GM20000 (cell line): ENCODE measurements at places on chromosomes 13 and 19.

GRCh38 chr19:2624537-2625091 is 77.9 kb downstream of the GNG7 start:
- peak; percentile 55 for DNase-seq

DNA sequence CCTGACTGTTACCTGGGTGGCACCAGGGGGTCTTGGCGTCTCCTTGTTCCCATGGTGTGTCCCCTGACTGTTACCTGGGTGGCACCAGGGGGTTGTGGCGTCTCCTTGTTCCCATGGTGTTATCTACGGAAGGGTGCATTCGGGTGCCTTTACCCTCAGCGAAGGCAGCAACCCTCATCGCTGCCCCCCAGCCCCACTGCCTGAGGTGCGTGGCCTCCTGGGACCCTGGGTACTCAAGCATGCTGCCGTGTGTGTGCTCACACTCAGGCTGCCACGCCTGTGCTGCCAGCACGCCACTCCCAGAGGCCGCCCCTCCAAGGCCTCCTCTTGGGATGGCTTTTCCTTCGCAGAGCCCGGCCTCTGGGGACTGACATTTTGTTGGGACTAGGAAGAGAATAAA is 25.1 kb downstream of the TFDP1 start:
- no peak for DNase-seq

DNA sequence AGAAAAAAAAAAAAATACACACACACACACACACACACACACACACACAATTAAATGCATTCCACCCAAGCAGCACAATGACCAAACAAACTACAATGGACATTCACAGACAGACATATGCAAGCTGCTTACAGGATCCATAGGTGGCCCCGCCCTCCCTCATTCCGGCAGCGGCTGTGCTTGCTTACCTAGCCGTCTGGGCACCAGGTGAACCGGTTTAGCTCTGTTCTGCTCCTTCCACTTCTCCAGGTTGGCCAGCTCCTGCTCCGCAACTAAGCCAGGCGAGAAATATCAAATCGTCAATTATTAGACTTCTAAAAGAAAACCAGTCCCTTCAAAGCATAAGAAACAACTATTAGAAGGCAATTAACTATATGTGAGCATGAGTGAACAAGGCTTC is 23.1 kb downstream of the EPSTI1 start:
- DNase-seq = no peak

DNA sequence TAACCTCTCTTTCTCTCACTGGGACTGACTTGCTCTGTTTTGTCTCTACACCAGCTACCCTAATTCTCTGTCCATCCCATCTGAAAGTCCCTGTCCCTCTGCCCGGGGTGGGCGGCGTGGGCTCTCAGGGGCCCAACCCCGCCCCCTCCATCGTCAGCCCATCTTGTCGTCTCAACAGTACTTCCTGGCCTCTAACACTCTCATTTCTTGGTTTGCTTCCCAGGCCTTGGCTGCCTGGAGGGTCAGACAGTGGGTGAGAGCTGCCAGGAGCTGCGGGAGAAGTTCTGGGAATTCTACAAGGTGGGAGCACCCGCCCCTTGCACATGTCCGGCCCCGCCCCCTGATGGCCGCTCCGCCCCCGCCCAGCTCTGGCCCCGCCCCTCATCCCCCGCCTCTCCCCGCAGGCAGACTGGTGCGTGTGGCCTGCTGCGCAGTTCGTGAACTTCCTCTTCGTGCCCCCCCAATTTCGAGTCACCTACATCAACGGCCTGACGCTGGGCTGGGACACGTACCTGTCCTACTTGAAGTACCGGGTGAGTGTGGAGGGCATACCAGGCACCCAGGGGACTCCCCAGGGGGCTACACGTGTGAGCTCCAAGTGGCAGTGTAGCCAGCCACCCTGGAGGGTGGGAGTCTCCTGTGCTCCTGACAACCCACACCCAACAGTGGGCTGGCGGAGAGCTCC is 1.7 kb downstream of the MPV17L2 start:
- no peak for DNase-seq

DNA sequence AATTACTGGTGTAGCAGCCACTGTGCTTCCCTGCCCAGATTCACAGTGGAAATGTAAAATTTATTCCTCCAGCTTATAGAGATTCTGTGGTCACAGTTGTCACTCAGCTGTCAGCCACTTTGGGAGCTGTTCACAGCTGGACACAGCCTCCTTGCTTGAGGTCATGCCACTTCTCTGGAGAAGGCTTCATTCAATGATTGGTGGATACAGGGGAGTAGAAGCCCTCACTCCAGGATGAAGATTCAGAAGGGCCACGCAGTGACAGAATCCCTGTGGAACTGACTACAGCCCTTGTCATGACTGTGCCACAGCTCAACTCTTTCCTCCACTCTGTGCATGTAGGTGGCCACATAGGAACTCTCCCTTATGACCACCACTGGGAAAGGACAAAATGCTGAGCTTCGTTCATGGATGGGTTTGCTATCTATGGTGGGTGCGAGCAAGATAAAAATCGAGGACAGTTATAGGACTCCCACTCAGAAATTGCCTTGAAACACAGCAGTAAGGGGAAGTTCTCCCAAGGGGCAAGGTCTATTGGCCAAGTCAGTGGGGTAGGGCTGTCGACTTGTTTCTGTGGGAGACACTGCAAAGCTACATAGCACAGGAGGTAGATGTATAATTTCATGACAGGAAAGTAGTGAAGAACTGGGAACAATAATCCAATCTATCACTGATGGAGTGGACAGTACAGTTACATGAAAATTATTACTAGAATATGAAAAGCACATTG is 98.7 kb downstream of the CCNA1 start:
- DNase-seq = no peak

DNA sequence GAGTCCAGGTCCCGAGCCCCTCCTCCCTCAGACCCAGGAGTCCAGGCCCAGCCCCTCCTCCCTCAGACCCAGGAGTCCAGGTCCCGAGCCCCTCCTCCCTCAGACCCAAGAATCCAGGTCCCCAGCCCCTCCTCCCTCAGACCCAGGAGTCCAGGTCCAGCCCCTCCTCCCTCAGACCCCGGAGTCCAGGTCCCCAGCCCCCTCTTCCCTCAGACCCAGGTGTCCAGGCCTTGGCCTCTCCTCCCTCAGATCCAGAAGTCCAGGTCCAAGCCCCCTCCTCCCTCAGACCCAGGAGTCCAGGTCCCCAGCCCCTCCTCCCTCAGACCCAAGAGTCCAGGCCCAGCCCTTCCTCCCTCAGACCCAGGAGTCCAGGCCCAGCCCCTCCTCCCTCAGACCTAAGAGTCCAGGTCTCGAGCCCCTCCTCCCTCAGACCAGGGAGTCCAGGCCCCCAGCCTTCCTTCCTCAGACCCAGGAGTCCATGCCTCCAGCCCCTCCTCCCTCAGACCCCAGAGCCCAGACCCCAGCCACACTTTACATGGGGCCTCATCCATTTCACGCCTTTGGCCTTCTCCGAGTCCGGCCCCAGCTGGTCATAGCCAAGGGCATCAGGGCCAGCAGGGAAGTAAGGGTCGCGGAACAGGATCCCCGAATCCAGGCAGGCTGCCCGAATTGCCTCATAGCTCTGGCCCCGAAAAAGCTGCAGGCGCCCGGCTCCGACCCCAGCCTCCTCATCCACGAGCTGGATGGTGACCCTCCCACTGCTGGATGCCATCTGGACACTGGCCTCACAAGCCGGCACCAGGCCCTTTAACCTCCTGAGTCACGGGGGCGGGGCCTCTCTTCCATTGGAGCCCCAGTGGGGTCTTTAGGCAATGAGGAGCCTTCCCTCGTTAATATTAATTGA is 628 bp downstream of the CAPN12 start:
- DNase-seq = no peak

- no peak for DNase-seq
Measured at GRCh38 chr19:46785980-46786235, 2.5 kb downstream of the SLC1A5 start.

DNA sequence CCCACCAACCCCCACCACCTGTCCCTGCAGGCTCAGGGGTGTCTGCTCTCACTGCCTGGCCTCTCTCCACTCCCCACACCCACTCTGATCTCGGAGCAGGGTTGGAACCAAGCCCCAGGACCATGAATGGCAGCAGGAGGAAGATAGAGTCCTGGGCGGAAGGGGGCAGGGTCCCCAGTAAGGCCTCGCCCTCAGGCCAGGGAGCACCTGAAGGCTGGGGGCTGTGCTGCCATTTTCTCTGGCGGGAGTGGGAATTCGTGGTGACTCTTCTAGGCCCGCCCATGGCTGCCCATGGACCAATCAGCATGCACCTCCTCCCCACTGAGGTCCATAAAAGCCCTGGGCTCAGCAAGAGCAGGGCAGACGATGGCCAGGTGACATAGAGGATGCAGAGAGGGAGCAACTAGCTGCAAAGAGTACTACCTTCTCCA is 25.0 kb downstream of the KBTBD6 start:
- DNase-seq = no peak

GRCh38 chr19:2014731-2015607 is 545 bp downstream of the BTBD2 start:
- DNase-seq = peak; percentile 89

DNA sequence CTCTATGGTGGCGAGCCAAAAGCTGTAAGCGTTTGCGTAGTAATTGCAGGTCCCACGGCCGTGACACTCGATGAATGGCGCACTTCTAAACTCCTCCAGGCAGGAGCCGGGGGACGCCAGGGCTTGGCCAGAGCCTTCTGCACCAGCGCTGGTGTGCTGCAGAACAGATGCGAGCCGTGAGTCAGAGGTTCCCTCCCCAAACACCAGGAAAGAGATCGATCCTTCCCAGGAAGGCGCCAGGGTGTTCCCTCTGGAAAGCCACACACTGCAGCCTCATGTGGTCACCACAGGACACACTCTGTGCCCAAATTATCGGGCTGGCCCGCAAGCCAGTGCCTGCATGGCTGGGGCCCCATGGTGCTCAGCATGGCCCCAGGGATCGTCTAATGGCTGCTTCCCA is 154.6 kb downstream of the COL4A1 start:
- no peak for DNase-seq

GRCh38 chr19:5681391-5682106 is 722 bp downstream of the HSD11B1L start:
- DNase-seq = no peak

GRCh38 chr19:9306443-9306842 is 3.2 kb downstream of the ZNF699 start:
- no peak for DNase-seq

- no peak for DNase-seq
Measured at GRCh38 chr19:10809651-10810285, 26.2 kb downstream of the TMED1 start.

- no peak for DNase-seq
Measured at GRCh38 chr13:74443631-74444030, 309.4 kb upstream of the KLF12 start.

- DNase-seq = no peak
Measured at GRCh38 chr19:17159466-17160393, 55.4 kb upstream of the USE1 start.

GRCh38 chr13:43263047-43263446 is 239.7 kb downstream of the DNAJC15 start:
- no peak for DNase-seq

DNA sequence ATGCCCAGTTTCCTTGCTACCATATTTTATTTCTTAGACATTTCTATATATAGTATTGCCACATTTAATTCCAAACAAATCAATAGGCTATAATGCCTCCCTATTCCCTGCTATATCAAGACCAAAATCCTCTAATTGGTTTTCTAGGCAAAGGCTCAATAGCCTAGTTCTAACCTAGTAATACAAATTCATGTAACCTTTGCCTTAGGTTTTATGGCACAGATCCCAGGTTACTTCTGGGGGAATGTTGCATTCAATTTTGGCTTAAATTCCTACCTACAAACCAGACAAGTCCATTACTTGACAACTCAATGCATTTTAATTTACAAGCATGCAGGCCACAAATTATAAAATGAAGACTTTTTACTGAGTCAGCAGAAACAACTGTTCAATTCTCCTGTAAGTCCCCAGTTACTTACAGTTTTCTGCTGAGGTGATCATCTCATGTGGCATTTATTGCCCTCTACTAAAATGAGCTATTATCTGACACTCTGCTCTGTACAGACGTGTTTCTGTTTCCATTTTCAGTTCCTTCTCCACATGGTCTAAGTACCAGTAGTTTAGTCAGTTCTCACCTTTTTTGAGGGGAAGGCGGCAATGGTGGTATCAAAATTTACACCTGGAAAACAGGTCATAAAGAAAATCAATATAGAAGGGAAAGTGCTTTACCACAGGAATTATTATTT is 11.7 kb downstream of the KCNRG start:
- DNase-seq = peak; percentile 47
